ENCODE measurements at places on chromosomes 3 and 15.

DNA sequence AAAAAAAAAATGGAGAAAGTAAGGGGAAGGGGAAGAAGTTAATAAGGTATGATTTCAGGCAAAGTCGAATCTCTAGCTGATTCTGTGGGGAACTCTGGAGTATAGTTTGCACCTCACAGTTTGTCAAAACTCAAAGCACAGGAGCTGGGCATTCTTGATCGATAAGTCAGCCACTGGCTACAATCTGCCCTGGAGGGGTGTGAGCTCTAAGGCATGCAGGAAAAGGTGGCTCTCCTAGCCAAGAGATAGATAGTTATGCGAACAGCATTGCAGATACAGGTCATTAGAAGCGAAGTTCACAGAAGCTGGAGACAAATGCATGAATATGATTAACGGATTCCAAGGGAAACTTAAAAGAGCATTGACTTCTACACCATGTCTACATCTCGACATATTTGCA, 952.6 kb downstream of the AGBL1 start:
- DNase-seq: no peak

DNA sequence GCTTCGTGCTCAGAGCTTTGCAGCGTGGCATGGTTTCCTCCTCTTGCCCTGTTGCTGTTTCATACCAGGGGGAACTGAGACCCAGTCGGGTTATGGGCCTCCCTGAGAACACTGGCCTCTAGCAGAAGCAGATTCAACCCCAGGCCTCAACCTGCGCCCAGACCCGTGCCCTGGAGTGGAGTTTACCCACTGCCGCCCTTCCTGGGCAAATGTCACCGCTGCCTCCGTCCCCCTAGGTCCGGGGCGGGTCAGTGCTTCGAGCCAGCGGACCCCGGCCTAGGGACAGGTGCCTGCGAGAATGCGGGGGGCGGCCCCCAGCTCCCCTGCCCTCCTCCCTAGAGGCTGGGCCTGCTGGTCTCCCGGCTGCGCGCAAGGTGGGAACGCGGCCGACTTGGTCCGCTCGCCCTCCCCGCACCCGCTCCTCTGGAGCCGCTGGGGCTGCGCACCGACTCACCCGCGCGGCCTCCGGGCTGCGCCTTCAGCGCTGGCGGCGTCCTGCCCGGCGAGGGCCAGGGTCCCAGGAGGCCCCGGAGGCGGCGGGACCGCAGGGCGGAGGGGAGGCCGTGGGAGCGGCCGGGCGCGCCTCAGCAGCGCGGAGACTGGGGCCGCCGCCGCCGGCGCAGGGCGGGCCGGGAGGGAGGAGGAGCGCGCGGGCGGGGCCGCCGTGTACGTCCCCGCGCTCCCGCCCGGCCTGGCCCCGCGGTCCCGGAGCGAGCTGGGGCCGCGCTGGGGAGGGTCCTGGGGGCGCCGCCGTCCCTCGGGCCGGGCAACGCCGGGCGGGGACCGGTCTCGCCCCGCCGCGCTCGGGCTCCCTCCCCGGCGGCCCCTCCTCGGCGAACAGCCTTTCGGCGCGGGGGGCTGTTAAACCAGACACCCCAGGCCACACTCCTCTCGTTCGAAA, at the start of gene PIGZ:
PIGZ (minus strand) TSS at position 601 of the 901 bp plus-strand sequence. CDS start 16,802 bp downstream, outside the sequence.
- DNase-seq: no peak

- DNase-seq: no peak
Measured at GRCh38 chr3:170999737-171000242, 26.7 kb downstream of the SLC2A2 start.

DNA sequence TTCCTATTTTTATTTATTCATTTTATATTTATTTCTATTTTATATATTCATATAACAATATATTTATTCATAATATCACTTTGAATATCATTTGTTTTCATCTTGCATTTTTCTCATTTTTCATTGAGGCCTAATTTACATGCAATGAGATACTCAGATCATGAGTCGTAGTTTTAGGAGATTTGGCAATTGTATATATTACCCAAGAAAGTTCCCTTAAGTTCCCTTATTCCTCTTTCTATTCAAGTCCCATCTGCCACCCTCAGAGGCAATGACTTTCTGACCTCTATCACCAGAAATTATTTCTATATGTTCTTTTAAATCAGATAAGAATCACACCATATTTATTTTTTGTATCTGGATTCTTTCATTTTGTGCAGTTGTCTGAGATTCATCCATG, 329.1 kb upstream of the TPRG1 start:
- no peak for DNase-seq

DNA sequence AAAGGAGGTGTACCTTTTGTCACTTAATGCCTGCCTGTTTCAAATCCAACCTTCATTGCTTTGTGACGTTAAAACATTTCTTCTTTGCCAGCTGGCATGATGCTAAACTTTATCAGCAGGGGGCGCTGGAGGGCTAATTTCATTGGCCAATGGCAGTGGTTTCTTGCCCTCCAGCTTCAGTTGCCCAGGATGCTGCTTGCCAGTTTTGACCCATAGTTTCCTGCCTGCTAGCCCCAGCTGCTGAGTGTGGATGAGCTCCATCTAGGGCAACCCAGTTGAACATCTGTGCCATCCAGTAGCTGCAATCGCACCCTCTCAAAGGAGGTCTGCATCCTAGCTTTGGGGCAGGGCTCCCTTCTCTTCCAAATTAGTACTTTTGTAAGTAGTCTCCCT, 22.1 kb downstream of the ACKR2 start:
- peak; percentile 53 for DNase-seq

Data from activated naive CD4-positive, alpha-beta T cell (primary cell).